AG09309 (cell line): ENCODE measurements at places on chromosomes 3 and 15.

DNA sequence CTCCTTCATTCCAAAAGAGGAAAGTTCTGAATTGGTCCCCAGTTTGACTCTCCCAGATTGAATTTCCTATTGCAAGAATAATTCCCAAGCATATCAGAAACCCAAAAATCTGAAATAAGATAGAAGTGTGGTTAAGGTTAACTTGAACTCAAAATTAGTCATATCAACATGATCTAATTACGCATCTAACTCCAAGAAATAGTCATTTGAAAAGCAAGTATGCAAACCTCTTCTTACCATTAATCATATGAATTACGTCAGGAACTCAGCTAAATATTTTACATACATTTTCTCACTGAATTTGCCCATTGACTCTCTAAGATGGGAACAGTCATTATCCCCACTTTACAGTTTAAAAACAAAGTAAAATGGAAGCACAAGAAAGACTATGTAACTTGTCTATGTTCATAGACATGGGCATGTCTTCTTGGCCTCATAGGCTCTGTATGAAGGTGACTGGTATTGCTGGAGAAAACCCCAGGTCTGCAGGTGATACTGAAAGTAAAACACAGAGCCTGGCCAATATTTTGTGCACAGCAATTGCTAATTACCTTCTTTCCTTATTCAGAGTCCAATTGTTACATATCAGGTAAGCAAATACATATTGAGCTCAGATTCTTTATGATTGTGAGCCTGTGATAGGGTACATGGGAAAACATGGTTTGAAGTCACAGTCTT lies 139.2 kb downstream of the ATP8B4 start:
- no peak for DNase-seq

DNA sequence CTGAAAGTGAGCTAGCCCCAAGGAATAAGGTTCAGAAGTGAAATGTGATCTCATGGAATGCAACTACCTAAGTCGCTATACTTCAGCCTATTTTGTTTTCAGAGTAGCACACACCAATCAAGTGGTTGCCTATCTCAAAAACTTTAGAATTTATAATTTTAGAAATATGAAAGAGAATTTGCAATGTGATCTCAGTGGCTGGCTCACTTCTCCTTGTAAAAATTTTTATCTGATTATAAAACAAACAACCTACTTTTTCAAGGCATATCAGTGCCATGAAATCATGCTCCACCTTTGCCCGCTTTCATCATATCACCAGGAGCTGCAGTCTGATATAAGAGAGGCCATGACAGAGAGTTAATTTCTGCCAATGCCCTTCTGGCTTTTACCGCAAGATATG lies 47.3 kb downstream of the CLDN11 start:
- DNase-seq, result no peak

DNA sequence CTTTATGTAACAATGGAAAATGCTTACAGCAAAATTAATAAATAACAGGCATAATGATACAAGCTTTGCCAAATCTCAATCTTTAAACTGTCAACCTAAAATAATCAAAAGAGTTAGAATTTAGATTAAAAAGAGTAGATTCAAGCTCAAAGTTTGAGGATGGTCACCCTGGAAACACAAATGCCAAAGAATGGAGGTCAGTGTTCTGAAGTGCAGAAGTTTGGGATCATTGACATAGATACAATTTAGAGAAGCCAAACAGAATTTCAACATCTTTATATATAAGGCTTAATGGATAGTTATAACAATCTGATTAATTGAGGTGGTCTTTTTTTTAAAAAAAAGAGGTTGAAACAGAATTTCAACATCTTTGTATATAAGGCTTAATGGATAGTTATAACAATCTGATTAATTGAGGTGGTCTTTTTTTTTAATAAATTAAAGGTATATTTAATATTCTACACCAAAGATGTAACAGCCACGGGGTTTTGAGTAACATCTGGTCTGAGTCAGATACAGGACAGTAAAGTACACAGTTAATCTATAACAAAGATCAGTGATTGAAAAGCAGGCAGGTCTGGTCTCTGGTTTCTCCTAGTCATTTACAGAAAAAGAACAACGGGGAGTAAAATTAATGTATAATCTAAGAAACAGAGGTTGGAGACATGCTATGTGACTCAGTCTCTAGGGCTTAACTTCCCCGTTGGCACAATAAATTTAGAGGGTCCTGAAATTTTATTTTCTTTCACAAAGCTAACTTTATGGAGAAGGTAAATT lies 490.7 kb downstream of the GBE1 start:
- DNase-seq, result no peak

GRCh38 chr3:55884491-55885285 lies 397.6 kb upstream of the WNT5A start:
- DNase-seq, result no peak

- no peak for DNase-seq
Measured at GRCh38 chr3:125309476-125309875, 65.6 kb downstream of the ZNF148 start.

GRCh38 chr3:13536432-13536831 lies 12.5 kb upstream of the FBLN2 start:
- DNase-seq, result no peak

GRCh38 chr3:157408499-157409149 lies 28.0 kb upstream of the PTX3 start:
- no peak for DNase-seq

DNA sequence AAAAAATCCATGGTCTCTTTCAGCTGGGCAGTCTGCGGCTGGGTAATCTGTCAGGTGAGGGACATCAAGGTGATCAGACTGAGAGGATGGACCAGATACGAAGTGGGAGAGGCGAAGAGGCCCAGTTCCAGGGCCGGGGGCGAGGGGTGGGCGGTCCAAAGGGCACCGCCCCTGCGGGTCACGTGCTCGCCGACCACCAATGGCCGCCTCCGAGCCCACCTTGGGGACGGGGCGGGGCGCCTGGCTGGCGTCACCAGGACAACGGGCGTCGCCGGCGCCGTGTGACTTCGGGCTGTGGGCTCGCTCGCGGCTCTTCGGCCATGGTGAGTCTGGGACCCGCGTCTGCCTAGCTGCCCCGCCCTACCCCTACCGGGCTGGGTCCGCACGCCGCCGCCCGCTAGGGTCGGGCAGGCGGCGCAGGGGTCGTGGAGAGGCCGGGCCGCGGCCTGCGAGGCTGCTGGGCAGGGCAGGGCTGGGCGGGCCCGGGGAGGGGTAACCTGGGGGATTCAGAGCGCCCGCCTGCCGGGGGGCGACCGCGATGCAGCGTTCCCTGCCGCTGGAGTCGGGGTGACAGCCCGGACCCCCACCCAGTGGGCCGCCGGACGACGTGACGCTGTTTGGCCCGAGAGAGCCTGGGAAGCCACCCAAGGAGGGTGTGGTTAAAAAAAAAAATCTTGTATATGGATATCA lies at the start of gene FBXL2:
Gene FBXL2, plus strand, starts transcription at position 250 of the 690 bp plus-strand sequence. Its CDS starts 71 bp downstream, at position 321.
- no peak for DNase-seq

GRCh38 chr3:160763073-160763472 lies 7.0 kb downstream of the PPM1L start:
- DNase-seq, result no peak

- no peak for DNase-seq
Measured at GRCh38 chr3:122982216-122983185, 45.1 kb downstream of the SEMA5B start.

DNA sequence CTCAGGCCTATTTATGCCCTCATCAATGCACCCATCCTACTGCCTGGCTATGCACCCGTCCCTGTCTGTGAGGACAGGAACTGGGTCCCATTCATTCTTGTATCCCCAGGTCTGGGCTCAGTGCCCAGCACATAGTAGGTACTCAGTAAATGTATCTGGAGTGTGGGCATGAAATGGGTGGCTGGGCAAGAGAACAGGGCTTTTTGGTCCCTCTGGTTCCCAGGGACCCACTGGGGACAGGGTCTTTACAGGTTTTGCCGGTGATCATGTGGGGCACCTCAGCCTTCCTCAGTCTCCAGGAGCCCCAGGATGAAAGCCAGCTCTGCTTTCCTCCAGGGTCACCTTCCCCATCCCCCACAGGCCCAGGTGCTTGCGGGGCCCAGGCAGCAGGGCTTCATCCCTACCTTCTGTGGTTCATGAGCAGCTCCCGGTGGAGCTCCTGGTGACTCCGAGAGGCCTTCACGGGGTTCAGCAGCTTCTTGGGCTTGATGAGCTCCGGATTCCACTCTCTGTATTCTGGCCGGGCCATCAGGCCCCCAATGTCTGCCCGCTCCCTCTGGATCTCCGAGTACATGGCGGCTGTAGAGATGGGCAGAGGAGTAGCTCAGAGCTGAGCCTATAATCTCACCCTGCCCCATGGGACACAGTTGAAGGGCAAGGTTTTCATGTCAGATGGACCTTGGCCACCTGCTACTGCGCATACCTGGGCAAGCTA lies 7.7 kb downstream of the FAM107A start:
- DNase-seq, result no peak

DNA sequence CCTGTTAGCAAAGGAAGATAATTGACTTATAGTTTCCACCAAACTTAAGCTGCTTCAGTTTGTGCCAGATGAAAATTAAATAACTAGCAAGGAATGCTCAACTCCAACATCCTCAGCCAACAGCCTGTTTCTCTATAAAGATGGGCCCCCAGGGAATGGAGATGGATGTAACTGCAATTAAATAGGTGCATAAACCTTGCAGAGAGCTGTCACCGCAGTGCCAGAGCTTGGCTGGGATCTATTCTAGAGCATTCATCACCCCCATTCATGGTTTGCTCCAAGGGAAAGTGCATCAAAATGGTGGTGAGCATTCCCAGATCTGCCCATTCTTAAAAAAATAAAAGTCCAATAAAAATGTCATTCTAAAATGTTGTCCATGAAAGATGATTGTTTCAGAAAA lies 19.7 kb upstream of the RORA start:
- DNase-seq, result no peak

DNA sequence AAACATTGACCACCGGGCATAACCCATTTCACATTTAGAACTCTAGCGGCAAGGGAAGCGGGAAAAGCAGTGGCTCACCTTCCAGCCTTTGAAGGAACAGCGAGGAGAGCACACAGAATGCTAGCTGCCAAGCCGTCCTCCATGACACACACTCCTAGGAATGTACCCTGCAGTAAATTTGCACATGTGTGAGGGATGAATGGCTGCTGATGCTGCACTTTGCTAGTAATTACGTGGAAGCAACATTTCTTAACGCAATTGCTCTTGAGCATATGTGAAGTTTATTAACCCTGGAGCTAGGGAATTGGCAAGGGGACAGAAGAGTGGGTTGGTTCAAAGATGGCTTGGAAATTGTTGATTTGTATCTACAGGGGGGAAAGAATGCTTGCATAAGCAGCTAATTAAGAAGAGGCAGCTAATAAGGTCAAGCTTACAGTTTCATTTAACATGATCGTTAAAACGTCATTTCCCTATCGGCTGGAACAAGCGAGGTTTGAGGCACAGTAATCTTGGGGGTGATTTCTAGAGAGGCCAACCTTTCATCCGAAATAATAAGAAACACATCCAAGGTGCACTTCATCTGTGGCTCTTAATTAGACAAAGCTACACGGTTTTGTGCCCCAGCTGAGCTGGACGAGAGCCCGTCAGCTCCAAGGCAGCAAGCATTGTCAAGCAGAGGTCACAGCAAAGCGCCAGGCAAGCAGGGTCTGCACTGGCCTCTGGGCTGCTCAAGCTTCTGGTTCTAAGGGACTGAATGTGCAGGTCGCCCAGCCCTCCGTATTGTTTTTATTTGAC lies 123.4 kb downstream of the CHSY1 start:
- DNase-seq, result peak; percentile 96

DNA sequence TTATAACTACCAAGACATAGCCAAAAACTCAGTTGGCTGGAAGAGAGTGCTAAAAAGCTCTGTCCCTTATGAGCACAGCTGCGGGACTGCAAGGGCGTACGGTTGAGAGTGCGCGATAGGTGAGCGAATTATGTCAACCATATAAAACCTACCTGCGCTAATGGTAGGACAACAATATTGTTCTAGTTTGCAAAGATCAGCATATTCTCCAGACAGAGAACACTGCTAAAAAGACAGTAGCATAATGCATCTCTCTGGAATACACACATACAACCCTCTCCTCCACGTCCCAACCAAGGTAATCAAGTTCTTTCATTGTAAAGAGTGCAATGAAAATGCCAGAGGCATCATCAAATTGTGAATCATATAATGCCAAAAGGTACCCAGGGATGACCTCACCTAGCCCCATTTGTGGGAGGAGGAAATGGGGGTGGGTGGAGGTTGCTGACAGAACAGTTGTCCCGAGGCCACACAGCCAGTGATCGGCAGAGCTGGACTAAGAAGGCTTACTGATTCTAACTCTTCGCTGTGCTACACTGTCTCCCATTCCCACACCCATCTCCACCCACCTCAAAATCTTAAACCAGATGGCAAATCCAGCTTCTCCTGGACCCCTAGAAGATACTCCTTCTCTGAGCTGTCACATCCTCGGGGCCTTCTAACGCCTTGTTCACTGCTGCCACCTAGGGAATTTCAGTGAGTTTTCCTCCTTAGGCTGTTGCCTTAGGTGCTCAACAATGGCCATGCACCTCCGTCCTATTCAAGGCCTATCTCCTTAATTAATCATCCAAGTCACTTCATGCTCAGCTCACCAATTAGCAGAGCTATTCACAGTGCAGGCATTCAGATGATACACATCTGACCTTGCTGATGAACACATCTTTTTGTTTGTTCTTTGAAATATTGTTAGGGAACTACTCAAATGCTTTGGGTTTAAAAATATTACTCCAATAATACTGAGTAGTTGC lies 60.7 kb downstream of the RPL22L1 start:
- no peak for DNase-seq

DNA sequence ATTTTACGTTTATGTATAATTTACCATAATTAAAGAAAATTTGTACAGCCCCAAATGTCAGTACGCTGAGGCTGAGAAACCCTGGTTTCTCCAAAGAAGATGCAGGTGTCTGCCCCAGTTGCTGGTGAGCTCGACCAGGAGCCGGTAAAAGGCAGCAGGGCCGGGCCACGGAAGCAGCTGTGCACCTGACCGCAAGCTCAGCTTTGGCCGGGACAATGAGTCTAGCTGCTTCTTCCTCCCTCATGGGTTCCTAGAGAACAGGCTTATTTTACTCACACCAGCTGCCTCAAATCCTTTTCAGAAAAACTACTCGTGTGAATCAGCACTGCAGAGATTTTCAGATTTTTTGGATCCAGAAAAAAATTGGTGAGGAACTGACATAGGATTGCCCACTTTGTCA lies 18.0 kb upstream of the ZXDC start:
- DNase-seq, result no peak

GRCh38 chr15:58467121-58467721 lies 35.4 kb downstream of the LIPC start:
- no peak for DNase-seq

GRCh38 chr3:71202848-71203533 lies 380.5 kb downstream of the FOXP1 start:
- no peak for DNase-seq

GRCh38 chr15:38651328-38652038 lies 86.9 kb upstream of the RASGRP1 start:
- no peak for DNase-seq

GRCh38 chr15:98786717-98787116 lies 138.4 kb downstream of the IGF1R start:
- DNase-seq, result no peak
